ENCODE measurements at places on chromosomes 11 and 22. TPM values are rescaled to one million over a fixed set of nuclear protein-coding genes. Genes with fewer than 3 reads are reported as not detected.

Gene SPDYC
- total RNA-seq: not detected

Gene KCNK7
- total RNA-seq: not detected

Gene ZNF215
- total RNA-seq: 2.4 TPM

Gene TPBGL
- 1.2 TPM for total RNA-seq

Gene CNTF
- not detected for total RNA-seq

Gene YPEL4
- not detected for total RNA-seq

Gene MFRP
- total RNA-seq: not detected

Gene IL17REL
- total RNA-seq: 0.92 TPM

Gene SLC6A5
- total RNA-seq: not detected

Gene GGTLC2
- not detected for total RNA-seq

Gene KDM4F
- total RNA-seq: not detected

Gene MPZL2
- 40.0 TPM for total RNA-seq

Gene FIBIN
- total RNA-seq: 30.9 TPM

Gene CRYBA4
- total RNA-seq: not detected

DNA sequence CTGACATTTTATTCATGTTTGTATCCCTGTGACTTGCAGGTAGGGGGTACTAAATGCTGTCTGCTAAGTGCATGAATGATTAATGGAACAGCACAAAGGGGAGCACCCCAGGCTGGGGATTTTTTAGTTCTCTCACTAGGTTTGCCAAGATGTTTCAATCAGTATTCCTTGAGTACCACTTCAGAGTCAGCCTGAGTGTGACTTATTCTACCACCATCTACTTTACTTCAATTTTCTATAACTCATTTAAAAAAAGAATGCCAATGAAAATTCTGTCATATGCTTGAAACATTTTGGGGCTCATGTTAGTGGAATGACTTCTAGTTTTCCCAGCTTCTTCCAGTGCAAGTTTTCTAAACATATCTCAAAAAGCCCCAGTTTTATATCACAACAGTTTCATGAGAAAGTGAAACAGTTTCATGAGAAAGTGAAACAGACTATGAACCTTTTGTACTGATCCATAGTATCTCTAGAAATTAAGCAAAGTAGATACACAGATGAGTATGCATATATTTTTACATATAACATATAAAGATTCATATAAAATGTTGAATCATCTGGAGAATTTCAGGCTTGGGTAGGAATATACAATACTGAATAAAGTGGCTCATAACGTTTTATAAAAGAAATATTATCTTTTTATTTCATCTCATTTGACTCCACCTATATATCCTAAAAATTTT lies 252.4 kb downstream of the GRM5 start:
- DNase-seq: no peak

- DNase-seq: no peak
Observed at GRCh38 chr11:19730373-19730772, 17.7 kb downstream of the NAV2 start.

DNA sequence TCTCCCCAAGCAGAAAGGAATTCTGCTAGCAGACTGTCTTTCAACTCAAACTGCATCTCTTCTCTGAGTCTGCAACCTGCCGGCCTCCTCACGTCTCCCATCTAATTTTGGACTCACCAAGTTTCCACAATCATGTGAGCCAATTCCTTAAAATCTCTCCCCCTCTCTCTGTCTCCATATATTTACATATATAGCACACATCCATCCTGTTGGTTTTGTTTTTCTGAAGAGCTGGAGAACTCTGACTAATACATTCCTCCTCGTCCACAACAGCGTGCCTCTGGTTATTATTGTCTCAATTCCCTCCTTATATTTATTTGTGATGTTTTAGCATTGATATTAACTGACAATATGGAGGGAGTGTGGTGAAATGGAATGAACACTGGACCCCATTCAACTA lies 29.6 kb upstream of the FJX1 start:
- DNase-seq: no peak

DNA sequence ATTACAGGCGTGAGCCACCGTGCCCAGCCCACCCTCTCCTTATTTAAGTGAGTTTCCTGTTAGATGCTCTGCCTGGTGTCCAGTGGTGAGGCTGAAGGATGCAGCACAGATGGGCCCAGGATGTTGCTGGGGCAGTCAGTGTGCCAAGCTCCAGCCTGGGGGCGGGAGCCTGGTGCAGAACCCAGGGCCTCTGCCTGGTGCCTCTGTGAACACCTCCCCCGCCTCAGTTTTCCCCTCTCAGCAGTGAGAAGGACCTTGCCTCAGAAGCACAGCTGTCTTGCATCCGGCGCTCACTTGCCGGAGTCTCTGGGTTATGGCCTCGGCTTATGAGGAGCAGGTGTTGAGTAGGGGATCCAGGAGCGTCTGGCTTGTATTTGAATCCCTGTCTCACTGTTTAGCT lies 116.2 kb downstream of the KIAA1671 start:
- no peak for DNase-seq

- no peak for DNase-seq
Observed at GRCh38 chr11:133811850-133812685, 33.2 kb downstream of the SPATA19 start.

DNA sequence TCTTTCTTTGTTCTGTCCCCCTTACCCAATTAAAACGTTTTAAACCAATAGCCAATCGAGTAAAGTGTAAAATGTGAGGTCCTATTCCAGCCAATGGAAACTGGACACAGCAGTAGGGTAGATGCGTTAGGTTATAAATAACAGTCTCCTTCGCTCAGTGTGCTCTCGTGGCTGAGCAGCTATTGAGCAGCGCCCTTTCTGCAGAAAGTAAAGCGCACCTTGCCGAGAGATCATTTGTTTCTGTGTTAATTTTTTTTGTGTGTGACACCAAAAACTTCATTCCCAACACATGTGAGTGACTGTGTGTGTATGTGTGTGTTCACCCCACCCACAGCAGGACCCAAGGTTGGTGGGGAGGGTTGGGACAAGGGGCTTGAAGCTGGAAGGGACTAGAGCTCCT lies 7.2 kb upstream of the TTLL1 start:
- DNase-seq: no peak

- no peak for DNase-seq
Observed at GRCh38 chr11:126186708-126187529, 24.5 kb downstream of the RPUSD4 start.

DNA sequence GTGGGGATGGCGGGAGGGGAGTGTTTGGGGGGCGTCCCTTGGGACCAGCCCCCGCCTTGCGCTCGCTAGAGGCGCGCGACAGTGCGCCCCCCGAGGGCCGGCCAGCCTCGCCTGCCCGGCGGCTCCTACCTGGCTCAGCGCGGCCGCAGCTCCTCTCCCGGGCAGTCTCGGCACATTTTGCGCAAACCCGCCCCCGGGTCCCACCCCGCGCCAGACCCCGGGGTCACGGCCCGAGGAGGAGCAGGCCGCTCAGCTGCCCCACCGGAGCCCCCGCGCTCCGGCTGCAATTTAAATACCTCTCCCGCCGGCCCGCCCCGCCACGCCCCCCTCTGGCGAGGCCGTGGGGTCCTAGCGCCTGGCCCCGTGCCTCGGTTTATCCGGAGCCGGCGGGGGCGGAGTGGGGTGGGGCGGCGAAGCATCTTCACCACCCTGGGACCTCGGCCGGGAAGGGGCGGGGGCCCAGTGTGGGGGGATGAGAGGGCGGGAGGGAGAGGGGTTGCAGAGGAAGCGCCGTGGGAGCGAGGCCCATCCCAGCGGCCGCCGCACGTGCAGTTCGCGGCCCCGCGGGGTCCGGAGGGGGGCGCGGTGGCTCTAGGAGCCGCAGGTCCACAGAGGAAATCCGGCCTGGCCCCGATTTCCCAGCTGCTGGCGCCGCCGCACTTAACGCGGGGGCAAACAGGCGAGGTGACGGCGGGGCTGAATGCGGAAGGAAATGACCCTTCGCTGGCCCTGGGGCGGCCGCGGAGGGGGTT lies at the start of gene LRRC32:
LRRC32 (minus strand) TSS at position 263 of the 752 bp plus-strand sequence. CDS start 4,793 bp downstream, outside the sequence.
- DNase-seq: peak; percentile 82

DNA sequence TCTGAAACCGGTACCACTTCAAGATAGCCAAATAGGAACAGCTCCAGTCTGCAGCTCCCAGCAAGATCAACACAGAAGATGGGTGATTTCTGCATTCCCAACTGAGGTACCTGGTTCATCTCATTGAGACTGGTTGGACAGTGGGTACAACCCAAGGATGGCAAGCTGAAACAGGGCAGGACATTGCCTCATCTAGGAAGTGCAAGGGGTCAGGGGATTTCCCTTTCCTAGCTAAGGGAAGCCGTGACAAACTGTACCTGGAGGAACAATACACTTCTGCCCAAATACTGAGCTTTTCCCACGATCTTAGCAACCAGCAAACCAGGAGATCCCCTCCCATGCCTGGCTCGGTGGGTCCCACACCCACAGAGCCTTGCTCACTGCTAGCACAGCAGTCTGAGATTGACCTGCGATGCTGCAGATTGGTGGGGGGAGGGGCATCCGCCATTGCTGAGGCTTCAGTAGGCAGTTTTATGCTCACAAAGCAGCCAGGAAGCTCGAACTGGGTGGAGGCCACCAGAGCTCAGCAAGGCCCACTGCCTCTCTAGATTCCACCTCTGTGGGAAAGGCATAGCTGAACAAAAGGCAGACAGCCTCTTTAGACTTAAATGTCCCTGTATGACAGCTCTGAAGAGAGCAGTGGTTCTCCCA lies 59.9 kb upstream of the C11orf58 start:
- DNase-seq: no peak

GRCh38 chr22:30423959-30424533 lies 1.5 kb upstream of the MTFP1 start:
- DNase-seq: peak; percentile 99

- peak; percentile 93 for DNase-seq
Observed at GRCh38 chr11:129023968-129024676, 81.5 kb upstream of the TP53AIP1 start.

DNA sequence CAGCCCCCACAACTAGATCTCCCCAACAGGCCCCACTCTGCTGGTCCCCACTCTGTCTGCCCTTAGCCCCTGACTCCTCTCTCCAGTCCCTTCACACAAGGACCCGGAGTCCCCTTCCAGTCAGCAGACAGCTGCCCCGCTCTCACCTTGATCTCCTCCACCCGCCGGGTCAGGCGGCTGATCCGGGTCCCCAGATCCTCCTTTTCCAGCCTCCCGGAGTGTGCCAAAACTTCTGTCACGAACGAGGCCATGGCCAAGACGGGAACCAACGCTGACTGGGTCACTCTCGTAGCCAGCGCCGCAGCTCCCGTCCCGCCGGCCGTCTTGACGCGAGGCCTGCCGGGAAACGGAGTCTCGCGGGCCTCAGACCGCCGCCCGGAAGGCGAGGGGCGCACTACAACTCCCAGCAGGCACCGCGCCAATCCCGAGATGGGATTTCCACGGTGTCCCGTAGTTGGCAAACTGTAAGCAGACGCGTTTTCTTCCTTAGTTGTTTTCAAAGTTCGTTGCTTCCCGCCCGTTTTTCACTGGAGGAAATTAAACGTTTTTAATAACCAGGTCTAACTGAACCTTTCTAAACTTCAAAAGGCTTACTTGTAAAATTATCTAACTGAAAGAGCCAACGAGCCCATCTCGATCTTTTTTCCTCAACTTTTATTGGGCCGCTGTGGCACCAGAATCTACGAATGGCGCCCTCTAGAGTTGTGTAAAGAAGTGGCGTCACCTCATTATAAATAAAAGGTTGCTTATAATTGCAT lies at the start of gene ZW10:
ZW10 (minus strand) TSS at position 277 of the 758 bp plus-strand sequence; CDS start at position 251, 26 bp downstream.
- peak; percentile 99 for DNase-seq

DNA sequence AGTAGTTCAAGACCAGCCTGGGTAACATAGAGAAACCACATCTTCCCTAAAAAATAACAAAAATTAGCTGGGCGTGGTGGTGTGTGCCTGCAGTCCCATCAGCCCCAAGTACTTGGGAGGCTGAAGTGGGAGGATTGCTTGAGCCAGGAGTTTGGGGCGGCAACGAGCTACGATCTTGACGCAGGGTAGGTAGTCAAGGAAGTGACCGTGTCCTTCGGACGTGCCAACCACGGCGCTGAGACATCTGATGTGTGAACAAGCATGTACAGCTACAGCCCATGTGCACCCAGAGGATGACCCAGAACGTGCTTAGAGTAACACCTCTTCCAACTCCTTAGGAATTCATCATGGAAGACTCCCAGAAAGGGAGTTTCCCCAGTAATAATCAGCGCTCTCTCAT lies 21.4 kb downstream of the RGL4 start:
- DNase-seq: no peak

DNA sequence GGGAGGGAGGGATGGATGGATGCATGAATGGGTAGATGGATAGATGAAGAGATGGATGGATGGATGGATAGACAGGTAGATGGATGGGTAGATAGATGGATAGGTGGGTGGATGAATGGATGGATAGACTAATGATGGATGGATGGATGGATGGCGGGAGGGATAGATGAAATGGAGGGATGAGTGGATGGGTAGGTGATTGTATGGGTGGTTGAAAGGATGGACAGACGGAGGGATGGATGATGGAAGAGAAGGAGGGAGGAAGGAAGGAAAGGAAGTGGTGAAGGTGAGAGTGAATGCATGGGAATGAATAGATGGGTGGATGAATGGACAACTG lies 3.7 kb upstream of the TNNT3 start:
- DNase-seq: no peak

GRCh38 chr22:22820626-22821025 lies 67.0 kb upstream of the IGLL5 start:
- no peak for DNase-seq

DNA sequence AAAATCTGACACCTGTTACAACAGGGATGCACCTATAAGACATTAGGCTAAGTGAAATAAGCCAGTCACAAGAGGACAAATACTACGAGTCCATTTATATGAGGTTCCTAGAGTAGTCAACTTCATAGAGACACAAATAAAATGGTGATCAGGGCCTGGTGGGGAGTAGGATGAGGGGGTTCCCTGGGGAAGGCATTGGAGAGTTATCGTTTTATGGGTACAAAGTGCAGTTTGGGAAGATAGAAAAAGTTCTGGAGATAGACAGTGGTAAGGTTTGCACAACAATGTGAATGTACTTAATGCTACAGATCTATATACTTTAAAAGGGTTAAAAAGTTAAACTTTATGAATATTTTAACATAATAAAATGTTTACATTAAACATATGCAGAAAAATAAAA lies 31.4 kb upstream of the B3GNT6 start:
- no peak for DNase-seq

DNA sequence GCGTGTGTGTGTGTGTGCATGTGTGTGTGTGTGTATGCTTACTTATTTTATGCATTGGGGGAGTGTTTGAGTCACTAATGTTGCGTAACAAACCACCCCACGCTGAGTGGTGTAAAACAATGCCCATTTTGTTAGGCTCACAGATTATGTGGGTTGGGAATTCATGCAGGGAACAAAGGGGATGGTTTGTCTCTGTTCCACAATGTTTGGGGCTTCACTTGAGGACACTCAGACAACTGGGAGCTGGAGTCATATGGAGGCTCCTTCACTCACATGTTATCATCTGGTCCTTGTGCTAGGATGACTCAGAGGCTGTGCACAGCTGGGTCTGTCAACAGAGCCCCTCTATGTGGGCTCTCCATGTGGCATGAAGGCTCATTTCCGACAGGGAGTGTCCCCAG lies 51.3 kb upstream of the LARGE1 start:
- DNase-seq: no peak

- peak; percentile 30 for DNase-seq
Observed at GRCh38 chr22:27554106-27554811, 247.3 kb downstream of the MN1 start.

- DNase-seq: no peak
Observed at GRCh38 chr11:59616396-59616982, 915 bp upstream of the OSBP start.

- DNase-seq: no peak
Observed at GRCh38 chr22:44281768-44282637, 30.7 kb downstream of the SHISAL1 start.

GRCh38 chr22:31556627-31557203 lies 60.4 kb downstream of the SFI1 start:
- no peak for DNase-seq

Measured in stomach (tissue), 19 donors.